ENCODE measurements at places on chromosomes 1 and 21.

- DNase-seq, result no peak
Measured at GRCh38 chr1:27574871-27575831, 28.8 kb downstream of the AHDC1 start.

DNA sequence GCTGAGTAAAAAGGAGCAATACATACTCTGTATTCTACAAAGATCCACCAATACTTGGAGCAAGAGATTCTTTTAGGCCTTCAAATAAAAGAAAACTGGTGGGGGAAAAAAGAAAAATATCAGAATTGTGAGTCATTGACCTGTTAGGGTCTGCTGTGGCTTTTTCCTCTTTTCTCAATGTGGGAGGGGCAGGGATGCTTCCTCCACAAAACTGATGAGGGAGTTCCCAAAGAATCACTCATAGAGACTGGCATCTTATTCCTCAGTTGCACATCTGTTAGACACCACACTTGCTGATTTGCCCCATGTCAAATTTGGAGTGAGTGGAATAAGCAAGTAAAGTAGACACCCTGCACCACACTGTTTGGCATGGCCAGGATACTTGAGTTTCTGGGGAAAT is 16.6 kb downstream of the C1orf141 start:
- no peak for DNase-seq

GRCh38 chr1:101128211-101128727 is 102.7 kb upstream of the DPH5 start:
- no peak for DNase-seq

DNA sequence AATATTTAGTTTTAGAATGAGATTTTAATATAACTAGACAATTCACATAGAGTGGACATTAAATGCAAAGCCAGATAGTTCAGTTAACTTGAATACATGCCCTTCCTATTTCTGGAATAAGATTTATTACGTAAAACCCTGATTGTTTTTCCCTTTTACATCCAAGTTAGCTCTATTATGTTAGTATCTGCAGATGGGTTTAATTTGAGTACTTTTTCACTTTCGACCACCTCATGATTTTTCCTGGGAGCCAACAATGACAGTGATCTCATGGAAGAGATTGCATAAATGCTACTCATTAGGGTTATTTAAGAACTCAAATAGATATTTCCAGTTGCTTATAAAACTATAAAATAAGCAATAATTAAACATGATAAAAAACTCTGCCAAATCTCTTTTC is 199.4 kb upstream of the PTGFR start:
- DNase-seq, result no peak

GRCh38 chr1:244665771-244666217 is 12.9 kb downstream of the DESI2 start:
- no peak for DNase-seq

DNA sequence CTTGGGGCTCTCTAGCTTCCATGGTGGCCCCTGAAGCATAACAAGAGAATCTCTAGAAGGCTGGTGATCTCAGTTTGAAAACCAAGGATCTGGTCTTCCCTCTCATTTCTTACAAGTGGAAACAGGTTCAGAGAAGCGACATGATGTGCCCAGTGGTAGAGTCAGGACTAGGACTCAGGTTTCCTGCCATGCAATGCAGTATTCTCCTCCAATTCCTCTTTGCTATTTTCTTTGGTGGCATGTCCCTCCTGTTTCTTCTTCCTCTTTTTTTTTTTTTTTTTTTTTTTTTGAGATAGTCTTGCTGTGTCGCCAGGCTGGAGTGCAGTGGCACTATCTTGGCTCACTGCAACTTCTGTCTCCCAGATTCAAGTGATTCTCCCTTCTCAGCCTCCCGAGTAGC is 195.6 kb upstream of the C1orf105 start:
- no peak for DNase-seq

DNA sequence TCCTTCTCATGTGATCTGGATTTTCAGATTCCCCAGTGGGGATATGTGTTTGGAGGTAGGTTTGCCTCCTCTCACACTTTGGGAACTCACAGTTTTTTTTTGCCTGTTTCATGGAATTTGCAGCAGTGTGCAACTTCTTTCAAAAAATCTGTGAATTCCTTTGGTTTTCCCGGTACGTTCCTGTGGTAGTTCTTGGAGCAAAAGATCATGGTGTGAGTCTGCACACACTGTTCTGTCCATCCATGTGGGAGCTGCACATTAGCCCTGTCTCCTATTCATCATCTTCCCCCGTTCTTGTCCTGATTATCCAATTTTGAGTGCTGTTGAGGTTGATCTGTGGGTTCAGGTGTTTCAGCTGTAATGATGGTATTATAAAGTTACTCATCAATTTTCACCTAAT is 30.3 kb upstream of the TACSTD2 start:
- no peak for DNase-seq

DNA sequence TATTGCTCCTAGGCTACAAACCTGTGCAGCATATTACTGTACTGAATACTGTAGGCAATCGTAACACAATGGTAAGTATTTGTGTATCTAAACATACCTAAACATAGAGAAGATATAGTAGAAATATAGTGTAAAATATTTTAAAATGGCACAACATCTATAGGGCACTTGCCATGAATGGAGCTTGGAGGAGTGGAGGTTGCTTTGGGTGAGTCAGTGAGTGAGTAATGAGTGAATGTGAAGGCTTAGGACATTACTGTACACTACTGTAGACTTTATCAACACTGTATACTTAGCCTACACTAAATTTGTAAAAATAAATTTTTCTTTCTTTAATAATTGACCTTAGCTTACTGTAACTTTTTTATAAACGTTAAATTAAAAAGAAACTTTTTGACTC is 7.9 kb downstream of the LEFTY2 start:
- DNase-seq, result no peak

DNA sequence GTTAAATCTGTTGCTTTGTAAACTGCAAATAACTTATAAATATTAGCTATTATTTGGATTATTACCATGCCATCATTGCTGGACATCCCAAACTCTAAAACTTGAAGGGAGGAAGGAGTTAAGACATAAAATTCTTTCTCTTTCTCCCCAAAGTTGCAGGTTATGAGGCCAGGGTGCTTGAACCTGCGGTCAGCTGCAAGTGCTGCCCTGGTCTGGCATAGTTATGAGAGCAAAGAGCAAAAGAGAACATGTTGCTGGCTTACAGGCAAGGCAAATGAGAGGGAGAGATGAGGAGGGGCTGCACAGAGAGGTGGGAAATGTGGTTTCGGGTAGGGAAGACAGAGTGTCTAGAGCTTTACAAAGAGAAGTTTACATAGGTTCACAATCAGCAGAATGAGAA is 30.8 kb downstream of the GADD45A start:
- DNase-seq, result no peak

- DNase-seq, result no peak
Measured at GRCh38 chr1:76577525-76578185, 289.6 kb upstream of the ST6GALNAC5 start.

- DNase-seq, result no peak
Measured at GRCh38 chr1:64975127-64975526, 8.8 kb upstream of the JAK1 start.
